ENCODE measurements at places on chromosomes 5 and 9.

GRCh38 chr5:176564002-176564401, 14.9 kb downstream of the CDHR2 start:
- DNase-seq, result no peak

GRCh38 chr5:591746-592145, 20.4 kb upstream of the CEP72 start:
- DNase-seq, result no peak

DNA sequence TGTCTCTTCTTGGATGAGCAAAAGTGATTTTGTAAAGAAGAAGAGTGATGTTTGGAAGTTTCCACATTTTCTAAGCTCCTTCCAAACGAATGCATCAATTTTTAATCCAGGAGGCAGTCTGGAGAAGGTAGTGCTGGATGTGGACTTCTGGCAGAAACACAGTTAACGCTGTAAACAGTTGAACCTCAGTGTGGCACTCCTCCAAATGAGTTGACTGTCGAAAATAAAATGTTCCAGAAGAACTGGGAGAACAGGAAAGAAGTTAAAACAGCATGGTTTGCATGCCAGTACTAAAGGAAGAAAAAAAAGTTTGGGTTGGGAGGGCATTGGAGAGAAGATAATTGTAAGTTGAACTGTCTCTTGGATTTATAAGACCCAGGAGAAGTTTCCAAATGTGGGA, 6.5 kb downstream of the ZNF462 start:
- DNase-seq, result no peak

DNA sequence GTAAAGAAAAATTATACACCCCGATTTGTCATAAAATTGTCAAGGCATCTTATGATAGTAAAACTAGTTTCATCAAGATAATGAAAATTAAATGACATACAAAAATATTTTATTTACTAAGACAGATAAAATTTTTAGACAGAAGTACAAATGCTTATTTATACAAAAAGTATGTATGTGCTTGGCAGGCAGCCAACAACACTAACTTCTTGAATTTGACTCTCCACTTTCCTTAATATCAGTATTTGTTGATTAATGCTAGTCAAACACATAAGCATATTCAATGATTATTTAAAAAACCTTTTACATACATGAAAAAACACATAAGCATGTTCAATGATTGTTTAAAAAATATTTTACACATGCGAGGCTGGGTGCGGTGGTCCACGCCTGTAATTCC, 1079.9 kb upstream of the CDH6 start:
- no peak for DNase-seq

- no peak for DNase-seq
Measured at GRCh38 chr5:143635146-143635752, 176.7 kb upstream of the HMHB1 start.

DNA sequence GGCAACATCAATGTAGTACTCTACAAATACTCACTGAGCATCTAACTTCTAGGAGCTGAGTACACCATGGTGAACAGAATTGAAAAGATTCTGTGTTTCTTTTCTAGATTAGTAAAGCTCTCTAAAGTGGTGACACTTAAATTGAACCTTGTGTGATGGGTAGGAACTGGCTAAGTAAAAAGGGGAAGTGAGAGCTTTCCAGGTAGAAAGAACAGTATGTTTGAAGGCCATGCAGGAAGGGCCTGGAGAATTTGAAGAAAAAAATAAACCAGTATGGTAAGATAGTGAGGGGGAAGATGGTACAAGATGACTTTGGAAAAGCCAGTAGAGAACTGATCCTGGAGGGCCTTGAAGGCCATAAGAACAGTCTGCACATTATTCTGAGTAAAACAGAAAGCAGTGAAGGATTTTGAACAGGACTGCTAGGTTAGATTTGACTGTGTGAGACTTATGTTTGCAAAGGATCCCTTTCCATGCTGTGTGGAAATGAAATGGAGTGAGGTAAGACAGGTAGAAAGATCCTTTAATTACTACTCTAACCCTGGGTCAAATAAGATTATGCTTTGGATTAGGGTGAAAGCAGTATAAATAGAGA, 46.7 kb upstream of the UBQLN1 start:
- peak; percentile 23 for DNase-seq

- DNase-seq, result peak; percentile 30
Measured at GRCh38 chr5:82277613-82277986, 554 bp downstream of the RPS23 start.

DNA sequence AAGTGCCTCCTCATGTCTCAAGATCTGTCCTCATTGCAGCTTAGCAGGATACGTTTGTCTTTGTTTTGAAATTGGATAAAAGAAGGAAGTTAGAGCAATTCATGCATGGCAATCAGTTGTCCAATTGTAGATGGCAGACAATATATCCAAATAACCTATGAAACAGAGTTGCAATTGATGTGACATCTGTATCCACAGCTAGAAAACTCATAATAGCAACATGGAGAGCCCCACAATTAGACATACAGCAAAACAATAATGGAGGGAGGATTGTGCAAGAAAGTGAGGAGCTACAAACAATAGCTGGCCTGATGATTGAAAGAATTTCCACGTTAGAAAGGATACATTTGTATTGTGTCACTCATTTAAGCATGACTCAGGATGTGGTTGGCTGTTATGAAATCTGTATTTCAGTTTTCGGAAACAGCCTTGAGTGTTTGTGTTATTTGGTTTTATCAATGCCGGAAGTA, 132.0 kb downstream of the FAM174A start:
- DNase-seq, result peak; percentile 38

DNA sequence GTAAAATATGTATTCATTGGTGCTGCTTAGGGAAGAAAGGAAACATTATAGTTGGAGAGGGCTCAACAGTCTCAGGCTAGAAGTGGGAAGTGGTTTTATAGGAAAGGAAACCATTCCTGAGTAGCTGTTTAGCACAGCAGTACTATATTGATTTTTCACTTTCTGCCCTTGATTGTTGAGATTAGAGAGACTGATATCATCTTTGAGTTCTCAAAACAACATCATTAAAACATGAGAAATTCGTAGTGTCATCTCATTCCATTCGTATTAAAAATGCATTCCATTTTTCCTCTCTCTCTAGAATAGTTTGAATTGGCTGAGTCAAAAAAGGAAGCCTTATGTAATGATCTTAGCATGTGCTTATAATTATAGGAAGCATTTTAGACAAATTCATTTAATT, 14.1 kb downstream of the POLR3G start:
- no peak for DNase-seq

GRCh38 chr9:84216151-84216550, 124.4 kb downstream of the SLC28A3 start:
- DNase-seq, result no peak

- DNase-seq, result no peak
Measured at GRCh38 chr5:165003283-165003682, 1497.9 kb downstream of the MAT2B start.

DNA sequence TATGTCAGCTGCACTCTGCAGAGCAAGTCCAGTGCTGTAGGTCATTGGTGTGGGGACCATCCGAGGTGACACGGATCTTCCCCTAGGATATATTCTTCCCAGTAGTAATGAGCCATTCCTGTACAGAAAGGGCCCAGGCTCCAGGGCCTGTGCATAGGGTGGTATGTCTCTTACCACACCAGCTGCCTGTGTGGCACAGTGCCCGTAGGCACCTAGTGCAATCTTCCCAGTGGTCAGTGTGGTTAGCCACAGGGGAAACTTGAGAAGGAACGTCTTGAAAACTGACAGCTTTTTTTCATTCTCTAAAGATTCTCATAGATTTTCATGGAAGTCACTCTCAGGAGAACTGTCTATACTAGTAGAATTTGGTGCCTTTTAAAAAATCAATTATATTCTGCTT, 39.8 kb downstream of the CYSTM1 start:
- peak; percentile 48 for DNase-seq

DNA sequence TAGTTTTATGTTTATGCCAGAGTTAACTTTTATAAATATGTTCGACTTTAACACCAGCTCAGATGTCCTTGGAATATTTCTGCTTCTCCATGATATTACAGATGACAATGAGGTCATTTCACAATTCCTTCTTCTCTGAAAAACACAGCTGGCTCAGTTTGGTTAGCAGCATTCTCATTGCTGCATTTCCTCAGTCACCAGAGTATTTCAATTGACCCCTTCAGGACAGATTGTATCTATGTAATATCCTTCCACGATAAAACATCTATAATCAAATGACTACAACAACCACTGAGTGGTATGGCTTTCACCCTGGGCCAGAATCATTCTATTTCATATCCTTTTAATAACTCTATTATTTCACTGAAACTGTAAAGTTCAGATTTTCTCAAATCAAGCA, 148.7 kb downstream of the OXCT1 start:
- no peak for DNase-seq

DNA sequence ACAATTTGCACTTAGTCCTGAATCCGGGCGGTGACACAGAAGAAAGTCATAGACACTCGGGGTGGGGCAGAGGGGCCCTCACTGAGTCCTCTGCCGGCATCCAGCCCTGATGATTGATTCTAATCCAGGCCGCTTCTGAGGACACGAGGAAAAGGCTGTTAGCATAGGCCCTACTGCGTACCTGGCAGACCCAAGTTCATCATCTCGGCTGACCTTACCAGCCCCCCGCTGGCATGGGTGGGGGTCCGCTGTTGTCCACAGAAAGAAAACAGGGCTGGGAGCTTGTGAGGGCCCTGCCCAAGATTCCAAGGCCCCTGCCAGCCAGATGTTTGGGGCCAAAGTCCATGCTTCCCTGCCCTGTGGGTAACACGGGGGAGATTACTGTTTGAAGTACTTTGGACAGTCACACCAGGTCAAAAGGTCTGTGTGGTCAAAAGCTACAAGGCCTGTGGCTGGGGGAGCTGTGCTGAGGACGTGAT, 24.5 kb downstream of the ERGIC1 start:
- DNase-seq, result no peak

DNA sequence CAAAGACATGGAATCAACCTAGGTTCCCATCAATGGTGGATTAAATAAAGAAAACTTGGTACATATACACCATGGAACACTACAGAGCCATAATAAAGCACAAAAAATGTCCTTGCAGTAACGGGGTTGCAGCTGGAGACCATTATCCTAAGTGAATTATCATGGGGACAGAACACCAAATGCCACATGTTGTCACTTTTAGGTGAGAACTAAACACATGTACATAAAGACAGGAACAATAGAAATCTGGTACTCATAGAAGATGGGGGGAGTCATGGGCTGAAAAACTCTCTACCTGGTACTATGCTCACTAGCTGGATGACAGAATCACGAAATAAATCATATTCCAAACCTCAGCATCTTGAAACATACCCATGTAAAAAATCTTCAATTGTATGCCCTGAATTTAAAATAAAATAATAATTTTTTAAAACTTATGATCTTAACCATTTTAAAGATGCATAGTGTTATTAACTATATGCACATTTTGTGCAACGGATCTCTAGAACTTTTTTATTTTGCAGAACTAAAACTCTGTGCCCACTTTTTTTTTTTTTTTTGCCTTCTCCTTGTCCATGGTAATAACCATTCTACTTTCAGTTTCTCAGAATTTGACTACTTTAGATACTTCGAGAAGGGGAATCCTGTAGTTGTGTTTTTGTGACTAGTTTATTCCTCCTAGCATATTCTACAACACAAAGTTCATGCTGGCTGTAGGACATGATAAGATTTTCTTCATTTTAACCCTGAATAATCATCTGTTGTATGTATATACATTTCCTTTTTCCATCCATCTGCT, 1081.6 kb upstream of the ACO1 start:
- DNase-seq, result no peak

GRCh38 chr9:129626079-129626624, at the start of gene NTMT1:
Gene NTMT1, plus strand, starts transcription at chr9:129626163. Its CDS starts 6,541 bp downstream, at chr9:129632704.
- DNase-seq, result peak; percentile 91

- DNase-seq, result peak; percentile 82
Measured at GRCh38 chr9:133782157-133783130, 44.3 kb upstream of the SARDH start.

DNA sequence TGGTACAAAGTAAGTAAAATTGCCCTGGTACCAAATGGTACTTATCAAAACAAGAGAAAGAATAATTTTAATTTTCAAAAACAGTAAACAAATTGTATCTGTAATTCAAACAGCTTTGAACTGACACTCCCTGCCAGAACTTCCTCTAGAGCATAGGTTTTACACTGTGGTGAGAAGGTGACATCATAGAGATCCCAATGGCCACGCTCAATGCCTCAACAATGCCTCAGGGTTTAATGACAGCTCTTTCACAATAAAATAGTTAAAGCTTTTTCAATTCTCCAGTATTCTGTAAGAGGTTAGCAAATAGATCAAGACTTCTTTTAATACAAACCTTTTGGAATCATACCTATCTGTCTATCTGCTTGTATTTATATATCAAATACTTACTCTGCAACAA, 437.1 kb downstream of the PRR16 start:
- DNase-seq, result no peak

DNA sequence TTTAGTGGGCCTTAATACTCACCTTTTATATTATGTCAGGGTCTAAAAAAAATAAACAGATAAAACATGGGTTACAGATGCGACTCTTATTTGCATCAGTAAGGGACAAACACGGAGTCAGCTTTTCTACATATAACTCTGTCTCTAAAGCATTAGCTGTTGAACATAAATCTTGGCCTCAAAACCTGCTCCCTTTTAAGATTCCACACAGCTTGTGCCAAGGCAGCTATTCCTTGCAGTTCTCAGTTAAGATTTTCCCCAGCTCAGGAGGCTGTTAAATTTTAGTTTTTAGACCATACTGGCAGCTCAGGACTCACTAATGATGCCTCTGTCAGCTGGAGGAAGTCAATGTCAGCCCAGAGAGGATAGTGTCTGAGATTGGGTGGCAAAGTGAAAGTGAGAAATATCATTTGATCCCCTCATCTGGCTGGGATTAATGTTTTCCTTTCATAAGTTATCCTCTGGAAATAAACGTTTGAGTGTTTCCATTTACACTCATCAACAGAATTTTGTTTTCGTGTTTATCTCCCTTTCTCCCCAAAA, 287.5 kb downstream of the ELAVL2 start:
- no peak for DNase-seq

DNA sequence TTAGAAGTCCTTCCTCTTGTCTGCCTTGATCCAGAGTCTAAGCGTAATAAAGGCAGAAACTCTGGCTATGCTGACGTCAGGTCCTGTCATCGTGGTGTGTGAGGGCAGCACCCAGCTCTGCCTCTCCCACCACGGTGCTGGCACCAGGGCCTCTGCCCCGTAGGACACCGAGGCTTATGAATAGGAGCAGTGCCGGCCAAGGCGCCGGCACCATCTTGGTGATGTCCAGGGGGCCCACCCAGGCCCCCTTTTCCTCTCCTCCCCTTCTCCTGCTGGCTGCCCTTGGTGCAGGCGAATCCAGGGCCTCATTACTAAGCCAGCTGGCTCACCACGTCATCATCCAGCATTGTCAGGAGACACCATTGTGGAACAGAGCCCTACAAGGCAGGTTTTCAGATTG, 252.3 kb downstream of the FANCC start:
- no peak for DNase-seq

Data from GM12865 (cell line).